Right atrium auricular region (tissue), 2 donors: ENCODE measurements at places on chromosomes 3 and 15. TPM values are rescaled to one million over a fixed set of nuclear protein-coding genes. Genes with fewer than 3 reads are reported as not detected.
A peak's percentile ranks its signal among the peaks of the same experiment; 100 is the strongest.

GRCh38 chr3:52827441-52827840, 3.0 kb downstream of the ITIH4 start:
- H3K4me1 ChIP-seq = no peaks in the 10 kb centered on the region
- peaks cover 8% of the 10 kb centered on the region for H3K36me3 ChIP-seq
- DNase-seq = no peak

DNA sequence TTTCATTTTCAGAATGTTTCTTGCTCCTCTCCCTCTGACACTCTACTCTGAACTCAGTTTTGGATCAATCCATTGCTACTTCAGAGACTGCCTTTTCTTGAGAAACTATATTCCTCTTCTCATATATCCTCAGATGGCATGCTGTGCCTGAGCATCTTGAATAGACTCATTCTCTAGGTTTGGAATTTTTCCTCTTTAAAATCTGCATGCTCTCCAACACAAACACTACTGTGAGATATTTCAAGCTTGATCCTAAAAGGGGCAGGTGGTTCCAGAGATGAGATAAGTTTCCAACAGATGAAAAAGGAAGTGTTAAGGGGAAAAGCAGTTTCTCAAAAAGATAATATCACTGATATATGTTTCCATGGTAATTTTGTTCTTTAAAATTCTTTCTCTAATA, 742.2 kb upstream of the EPHA6 start:
- no peak overlapping the region for H3K27ac ChIP-seq
- no peak overlapping the region for H3K4me3 ChIP-seq
- no peaks in the 10 kb centered on the region for H3K27me3 ChIP-seq
- H3K36me3 ChIP-seq = no peaks in the 10 kb centered on the region

GRCh38 chr3:189714991-189715961, 84.1 kb downstream of the TP63 start:
- H3K27ac ChIP-seq = no peak overlapping the region
- DNase-seq = no peak
- H3K4me3 ChIP-seq = no peak overlapping the region
- no peaks in the 10 kb centered on the region for H3K36me3 ChIP-seq
- H3K4me1 ChIP-seq = no peaks in the 10 kb centered on the region

- H3K27ac ChIP-seq = peak overlapping the region; percentile 42
- H3K36me3 ChIP-seq = peaks cover 81% of the 10 kb centered on the region
- no peak for DNase-seq
- no peaks in the 10 kb centered on the region for H3K27me3 ChIP-seq
These were observed 58.2 kb downstream of the HEG1 start for GRCh38 chr3:124997303-124998246.

GRCh38 chr3:142228964-142229363, 3.6 kb upstream of the GK5 start:
- no peak overlapping the region for H3K4me3 ChIP-seq
- no peaks in the 10 kb centered on the region for H3K27me3 ChIP-seq
- H3K36me3 ChIP-seq = no peaks in the 10 kb centered on the region
- no peak overlapping the region for H3K27ac ChIP-seq

- DNase-seq = no peak
- H3K27ac ChIP-seq = no peak overlapping the region
- no peak overlapping the region for H3K4me3 ChIP-seq
- no peaks in the 10 kb centered on the region for H3K4me1 ChIP-seq
- H3K27me3 ChIP-seq = no peaks in the 10 kb centered on the region
- no peaks in the 10 kb centered on the region for H3K36me3 ChIP-seq
These were observed 114.1 kb downstream of the DCLK3 start for GRCh38 chr3:36650271-36650671.

DNA sequence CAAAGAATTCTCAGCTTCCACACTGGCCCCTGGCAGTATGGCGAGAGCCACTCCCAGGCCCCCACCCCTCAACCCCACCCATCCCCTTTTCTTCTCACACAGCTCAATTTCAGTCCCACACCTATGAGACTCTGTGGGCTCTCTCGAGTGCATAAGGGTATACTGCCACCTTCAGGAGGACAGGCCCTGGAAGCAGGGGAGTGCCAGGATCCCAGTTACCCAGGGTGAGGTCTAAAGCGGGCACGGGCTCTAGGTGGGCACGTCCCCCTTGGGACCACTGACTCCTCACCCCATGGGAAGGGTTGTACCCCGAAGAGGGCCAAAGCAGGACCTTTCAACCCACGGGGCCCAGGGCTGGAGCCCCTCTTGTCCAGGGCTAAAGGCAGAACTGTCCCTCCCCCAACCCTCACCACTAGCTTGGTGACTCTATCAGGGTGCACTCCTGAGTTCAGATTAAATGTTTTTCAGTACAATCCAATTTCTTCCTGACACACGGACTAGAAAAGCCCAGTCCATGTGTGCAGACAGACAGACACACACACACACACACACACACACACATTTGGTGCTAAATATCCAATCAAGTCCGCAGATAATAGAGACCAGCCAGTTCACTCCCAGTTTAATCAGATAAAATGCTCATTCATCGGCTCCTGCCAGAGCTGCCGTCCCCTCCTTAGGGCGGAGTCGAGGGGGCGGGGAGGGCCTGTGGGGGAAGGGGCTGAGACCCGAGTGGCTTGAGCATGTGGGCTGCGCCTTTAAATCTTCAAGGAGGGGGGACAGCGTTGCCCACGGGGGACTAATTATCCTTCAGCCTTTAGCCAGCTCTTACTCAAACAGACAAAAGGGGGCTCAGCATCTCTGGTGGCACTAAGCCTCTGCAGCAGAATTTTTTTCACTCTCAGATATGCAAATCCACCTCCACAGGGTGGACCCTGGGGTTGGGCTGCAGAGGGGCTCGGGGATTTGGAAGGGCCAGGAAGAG, 59.3 kb downstream of the CYP11A1 start:
- no peaks in the 10 kb centered on the region for H3K4me1 ChIP-seq
- no peaks in the 10 kb centered on the region for H3K36me3 ChIP-seq
- no peak overlapping the region for H3K4me3 ChIP-seq
- H3K27ac ChIP-seq = no peak overlapping the region

- H3K36me3 ChIP-seq = no peaks in the 10 kb centered on the region
- H3K4me1 ChIP-seq = no peaks in the 10 kb centered on the region
- no peaks in the 10 kb centered on the region for H3K27me3 ChIP-seq
These were observed 223.4 kb downstream of the SNRPN start for GRCh38 chr15:25177955-25178801.

DNA sequence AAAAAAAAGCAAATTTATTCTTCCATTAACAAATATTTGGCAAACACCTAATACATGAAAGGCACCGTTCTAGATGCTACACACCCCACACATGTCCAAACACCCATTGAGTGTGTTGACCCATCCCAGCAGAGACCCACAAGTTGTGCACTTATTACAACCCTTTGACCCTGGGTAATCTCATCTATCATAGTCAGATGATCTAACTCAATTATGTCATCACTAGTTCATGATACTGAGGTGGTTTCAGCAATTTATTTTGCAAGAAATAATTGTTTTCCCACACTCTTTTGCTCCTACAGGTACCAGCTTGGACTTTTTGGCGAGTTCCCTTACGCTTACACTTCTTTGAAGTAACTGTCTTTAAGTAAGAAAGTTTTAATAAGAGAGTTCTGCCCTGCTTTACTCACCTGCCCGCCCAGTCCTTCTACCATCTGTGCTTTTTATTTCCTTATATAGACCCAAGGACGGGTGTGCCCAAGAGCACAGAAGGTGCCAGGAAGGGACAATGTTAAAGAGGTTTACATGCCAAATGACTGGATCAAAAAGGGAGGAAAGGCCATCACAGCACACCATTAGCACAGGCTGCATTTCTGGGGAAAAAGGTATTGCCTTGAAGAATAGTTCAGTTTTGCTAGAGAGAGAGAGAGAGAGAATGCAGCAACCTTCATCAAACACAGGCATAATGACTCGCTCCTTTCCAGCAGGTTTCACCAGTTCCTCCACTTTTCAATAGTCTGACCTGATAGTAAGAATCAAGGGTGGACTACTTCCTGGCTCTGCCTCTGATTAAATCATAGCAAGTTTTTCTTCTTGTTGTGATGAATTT, 54.5 kb upstream of the ATP11B start:
- DNase-seq = peak; percentile 9
- H3K4me1 ChIP-seq = no peaks in the 10 kb centered on the region
- no peak overlapping the region for H3K4me3 ChIP-seq
- H3K36me3 ChIP-seq = no peaks in the 10 kb centered on the region
- no peak overlapping the region for H3K27ac ChIP-seq

- no peaks in the 10 kb centered on the region for H3K36me3 ChIP-seq
- no peak overlapping the region for H3K4me3 ChIP-seq
- H3K27ac ChIP-seq = no peak overlapping the region
- H3K4me1 ChIP-seq = peaks cover 9% of the 10 kb centered on the region
- DNase-seq = no peak
- no peaks in the 10 kb centered on the region for H3K27me3 ChIP-seq
These were observed 21.0 kb upstream of the HACD2 start for GRCh38 chr3:123605789-123606234.

DNA sequence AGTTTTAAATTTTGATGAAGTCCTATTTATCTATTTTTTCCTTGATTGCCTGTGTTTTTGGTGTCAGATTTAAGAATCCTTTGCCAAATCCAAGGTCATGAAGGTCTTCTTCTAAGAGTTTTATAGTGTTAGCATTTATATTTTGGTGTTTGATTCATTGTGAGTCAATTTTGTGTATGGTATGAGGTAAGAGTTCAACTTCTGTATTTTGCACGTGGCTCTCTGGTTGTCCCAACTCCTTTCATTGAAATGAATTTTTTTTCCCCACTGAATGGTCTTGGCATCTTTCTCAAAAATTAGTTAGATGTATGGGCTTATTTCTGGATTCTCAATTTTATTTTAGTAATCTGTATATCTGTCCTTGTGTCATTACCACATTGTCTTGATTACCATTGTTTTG, 57.1 kb upstream of the STRIT1 start:
- no peak overlapping the region for H3K27ac ChIP-seq
- no peaks in the 10 kb centered on the region for H3K4me1 ChIP-seq
- no peaks in the 10 kb centered on the region for H3K27me3 ChIP-seq
- no peak for DNase-seq

GRCh38 chr15:100529556-100529955, 806 bp upstream of the CERS3 start:
- peaks cover 9% of the 10 kb centered on the region for H3K4me1 ChIP-seq
- H3K4me3 ChIP-seq = no peak overlapping the region
- no peak for DNase-seq

DNA sequence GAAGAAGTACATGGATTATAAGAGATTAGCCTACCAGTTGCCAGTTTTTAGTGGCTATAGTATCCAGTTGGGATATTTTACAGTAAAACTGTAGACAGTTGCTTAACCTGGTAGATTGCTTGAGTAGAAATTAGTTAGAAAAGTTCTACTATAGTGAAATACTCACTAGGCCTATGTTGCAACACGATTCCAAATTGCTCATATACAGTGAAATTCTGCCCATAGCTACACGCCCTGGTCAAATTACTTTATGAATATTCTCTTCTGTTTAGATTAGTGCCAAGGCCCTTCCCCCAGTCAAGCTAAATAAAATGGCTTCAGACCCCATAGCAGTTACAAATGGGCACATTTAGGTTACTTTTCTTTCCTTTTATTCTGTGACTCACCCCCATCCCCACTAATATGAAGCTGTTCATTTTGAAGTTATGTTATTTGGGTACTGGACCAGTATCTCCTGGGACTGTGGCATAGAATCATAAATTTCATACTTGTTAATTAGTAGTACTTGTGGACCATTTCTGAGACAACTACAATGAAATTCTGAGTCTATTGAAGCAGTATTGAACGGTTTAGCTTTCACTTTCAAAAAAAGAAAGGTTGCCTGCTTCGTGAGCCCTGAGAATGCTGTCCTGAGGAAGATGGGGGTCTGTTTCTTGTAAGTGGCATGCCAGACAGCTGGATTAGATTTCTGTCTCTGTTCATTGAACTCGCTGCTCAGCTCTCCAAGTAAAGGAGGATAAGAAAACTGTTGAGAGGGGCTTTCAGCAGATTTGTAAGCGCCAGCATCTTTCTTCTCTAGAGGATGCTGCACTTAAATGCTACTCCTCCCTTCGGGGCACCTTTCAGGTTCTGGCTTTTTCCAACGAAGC, 65.8 kb upstream of the CFAP20DC start:
- no peaks in the 10 kb centered on the region for H3K4me1 ChIP-seq
- H3K27ac ChIP-seq = no peak overlapping the region
- no peaks in the 10 kb centered on the region for H3K27me3 ChIP-seq
- no peaks in the 10 kb centered on the region for H3K36me3 ChIP-seq
- no peak for DNase-seq
- H3K4me3 ChIP-seq = peak overlapping the region; percentile 1

GRCh38 chr15:39243396-39243795, 337.5 kb upstream of the THBS1 start:
- H3K4me1 ChIP-seq = peaks cover 8% of the 10 kb centered on the region
- no peaks in the 10 kb centered on the region for H3K36me3 ChIP-seq
- H3K27ac ChIP-seq = peak overlapping the region; percentile 34

The GBE1 gene
- total RNA-seq = 72.6 TPM

The RPUSD3 gene
- 55.2 TPM for total RNA-seq

The RAB6B gene
- total RNA-seq = 9.5 TPM

The TLR9 gene
- total RNA-seq = not detected

The KPNA4 gene
- total RNA-seq = 36.1 TPM
